ENCODE measurements at places on chromosomes 4 and X.

GRCh38 chr4:148704291-148704690, 262.1 kb upstream of the NR3C2 start:
- DNase-seq, result no peak

DNA sequence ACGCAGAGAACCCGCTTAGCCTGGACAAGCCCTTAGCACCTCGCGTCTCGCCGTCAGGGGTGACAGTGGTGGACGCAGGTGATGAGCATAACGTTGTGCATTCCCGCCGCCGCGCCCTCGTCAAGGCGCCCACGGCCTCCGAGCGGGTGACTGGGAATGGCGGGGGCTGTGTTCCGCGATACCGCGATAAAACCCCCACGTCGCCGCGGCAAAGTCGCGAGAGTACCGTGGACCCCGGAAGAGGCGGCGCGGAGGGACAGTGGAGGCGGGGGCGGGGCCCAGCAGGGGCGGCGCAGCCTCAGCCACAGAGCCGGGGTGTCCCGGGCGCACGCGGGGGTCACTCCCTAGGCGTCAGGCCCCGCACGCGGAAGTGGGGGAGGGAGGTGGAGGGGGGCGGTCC, 53.8 kb downstream of the ZFYVE28 start:
- peak; percentile 61 for DNase-seq

- no peak for DNase-seq
Observed at GRCh38 chr4:56480691-56481090, 13.3 kb downstream of the SRP72 start.

DNA sequence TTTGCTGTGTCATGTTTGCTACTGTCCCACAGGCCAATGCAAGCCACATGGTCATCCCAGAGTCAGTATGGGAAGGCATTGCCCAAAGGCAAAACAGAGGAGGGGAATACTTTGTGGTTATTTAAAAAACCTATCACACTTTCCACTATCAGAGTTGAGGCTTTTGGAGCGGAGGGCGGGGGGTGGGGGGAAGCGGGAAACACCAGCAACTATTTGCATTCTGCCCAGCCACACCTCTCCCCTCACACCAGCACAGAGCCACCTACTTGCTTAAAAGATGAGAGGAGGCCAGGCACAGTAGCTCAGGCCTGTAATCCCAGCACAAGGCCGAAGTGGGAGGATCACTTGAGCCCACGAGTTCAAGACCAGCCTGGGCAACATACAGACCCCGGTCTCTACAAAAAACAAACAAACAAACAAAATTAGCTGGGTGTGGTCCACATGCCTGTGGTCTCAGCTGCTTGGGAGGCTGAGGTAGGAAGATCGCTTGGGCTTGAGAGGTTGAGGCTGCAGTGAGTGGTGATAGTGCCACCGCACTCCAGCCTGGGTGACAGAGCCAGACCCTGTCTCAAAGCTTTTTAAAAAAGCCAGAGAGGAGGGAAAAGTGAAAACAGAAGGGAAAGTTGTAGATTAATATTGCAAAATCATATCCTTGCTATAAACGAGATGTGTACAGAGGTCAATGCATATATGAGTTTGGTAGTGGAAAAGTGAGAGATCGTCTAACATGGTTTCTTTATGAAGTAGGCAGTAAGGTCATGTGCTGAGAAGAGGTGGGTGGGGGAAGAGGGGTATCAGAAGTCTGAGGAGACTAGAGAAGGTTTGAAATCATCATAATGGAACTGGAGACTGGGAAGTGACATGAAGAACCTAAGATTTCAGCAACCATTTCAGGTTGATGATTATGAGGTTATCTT, 1.9 kb upstream of the CHST7 start:
- no peak for DNase-seq

DNA sequence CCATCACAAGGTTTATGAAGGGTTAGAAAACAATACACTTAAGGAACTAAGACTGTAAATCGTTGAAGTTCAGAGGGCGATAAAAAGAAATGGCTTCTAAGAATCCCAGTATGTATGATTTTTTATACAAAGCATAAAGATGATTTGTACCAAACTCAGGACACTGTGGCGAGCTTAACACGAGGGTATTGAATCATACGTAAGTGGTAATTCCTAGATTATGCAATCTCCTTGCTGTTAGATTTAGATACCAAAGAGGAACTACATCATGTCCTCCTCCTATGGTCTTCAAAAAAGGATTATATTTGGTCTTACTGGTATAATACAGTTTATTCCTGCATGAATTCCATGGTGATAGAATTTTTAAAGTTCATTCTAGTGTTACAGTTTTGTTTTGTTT, 23.9 kb downstream of the NFKB1 start:
- DNase-seq, result peak; percentile 51

- DNase-seq, result no peak
Observed at GRCh38 chr4:137961051-137961438, 281.1 kb downstream of the SLC7A11 start.

- DNase-seq, result no peak
Observed at GRCh38 chrX:133586443-133586842, 171.2 kb upstream of the GPC4 start.

DNA sequence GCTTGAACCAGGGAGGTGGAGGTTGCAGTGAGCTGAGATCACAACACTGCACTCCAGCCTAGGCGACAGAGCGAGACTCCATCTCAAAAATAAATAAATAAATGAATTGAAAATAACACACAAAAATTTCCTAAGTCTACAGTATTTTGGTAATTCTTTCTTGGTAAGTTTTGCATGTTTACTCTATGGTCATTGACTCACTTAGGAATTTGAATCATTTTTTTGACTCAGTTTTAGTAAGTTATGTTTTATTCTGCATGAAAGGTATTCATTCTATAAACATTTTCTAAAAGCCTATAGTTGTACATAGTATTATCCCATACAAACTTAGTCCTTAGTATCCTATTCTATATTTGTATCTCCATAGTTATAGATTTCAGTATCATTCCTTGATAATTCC, 772.9 kb upstream of the SLIT2 start:
- peak; percentile 29 for DNase-seq

GRCh38 chrX:74250574-74250973, 53.4 kb upstream of the ZCCHC13 start:
- DNase-seq, result no peak

DNA sequence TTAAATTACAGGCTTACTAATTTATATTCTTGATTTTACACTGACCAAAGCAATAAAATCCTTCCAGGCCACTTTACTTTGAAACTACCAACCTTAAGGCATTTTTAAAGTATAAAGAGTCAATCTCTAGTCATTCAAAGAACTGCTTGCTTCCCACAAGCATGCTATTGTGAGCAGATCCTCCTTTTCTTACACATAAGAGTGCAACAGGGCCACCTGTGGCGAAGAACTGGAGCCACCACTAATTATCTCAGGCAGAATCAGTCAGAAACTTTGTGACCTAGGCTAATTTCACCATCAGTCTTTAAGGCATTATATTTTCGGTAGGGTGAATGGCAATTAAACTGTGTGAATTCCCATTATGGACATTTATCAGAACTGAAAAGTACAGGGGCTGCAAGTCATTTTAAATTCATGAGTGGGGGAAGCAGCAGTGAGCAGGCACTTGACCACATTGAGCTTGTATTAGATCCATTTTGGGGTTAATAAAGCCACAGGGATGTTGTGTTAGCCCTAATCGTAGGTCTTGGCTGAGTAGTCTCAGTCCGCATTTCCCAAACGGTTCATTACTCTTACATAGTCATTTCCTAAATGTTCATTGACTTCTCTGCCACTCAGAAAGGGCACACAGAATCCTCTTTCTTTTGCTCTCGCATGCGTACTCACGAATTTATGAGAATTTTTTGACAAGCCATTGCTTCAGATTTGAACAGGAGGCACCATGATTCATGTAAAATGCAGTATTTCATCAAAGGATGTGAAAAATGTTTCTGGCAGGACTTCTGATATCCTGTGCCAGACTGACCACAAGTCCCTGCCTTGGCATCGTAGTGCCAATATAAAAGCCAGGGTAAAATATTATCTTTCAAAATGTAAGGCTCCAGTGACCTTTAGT, 39.8 kb downstream of the NPY2R start:
- peak; percentile 8 for DNase-seq

GRCh38 chr4:6097581-6097980, 79.3 kb upstream of the C4orf50 start:
- DNase-seq, result no peak

- DNase-seq, result no peak
Observed at GRCh38 chr4:73487233-73487632, 5.7 kb downstream of the AFM start.

- no peak for DNase-seq
Observed at GRCh38 chr4:26173619-26174018, 147.2 kb upstream of the RBPJ start.

DNA sequence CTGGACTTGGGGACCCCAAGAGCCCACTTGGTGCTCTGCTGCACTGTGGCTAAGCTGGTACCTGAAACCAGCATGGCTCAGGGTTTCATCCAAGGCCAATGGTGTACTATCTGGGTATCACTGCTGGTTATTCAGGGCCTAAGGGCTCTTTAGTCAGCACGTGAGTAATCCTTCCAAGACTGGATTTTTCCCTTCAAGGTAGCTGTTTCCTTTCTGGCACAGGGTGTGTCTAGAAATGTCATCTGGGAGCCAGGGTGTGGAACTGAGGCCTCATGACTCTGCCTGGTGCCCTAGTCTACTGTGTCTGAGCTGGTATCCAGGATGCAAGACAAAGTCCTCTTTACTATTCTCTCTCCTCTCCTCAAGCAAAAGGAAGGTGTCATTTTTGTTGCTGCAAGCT, 99.0 kb upstream of the QRFPR start:
- DNase-seq, result no peak

GRCh38 chr4:3484057-3484973, 21.2 kb downstream of the DOK7 start:
- no peak for DNase-seq

DNA sequence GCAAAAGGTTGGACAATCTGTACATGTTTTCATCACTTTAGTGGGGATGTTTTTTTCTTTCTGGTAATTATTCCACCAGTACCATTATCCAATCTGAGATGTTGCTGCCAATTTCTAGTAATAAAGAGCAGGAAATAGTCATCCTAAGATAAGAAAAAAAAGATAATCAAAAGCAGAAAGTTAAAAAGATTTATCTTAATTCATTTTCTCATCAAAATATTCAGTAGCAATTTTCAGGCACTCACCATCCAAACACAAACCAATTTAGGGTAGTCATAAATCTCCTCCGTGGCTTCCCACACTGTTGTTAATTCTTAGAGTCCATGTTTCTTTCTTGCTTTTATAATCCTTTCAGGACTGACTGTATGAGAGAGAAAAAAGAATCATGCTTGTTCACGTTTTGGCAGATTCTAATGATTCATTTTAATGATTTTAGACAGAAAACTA, 263.7 kb upstream of the UGT8 start:
- no peak for DNase-seq

DNA sequence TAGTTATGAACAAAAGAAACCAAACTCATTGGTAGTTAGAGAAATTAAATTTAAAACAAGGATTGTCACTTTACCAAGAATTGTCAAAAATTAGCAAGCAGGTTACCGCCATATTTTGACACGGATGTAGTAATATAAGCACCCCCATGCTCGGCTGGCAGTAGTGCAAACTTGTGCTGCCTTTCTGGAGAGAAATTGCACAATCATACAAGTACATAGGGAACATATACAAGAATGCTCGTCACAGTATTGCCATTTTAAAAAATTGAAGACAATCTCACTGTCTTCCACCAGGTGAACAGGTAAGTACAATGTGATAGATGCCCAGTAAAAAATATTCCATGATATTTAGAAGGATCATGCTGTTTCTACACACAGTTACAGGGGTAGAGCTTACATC, 55.6 kb upstream of the SLC39A8 start:
- no peak for DNase-seq

GRCh38 chr4:15065516-15065915, 63.2 kb downstream of the CPEB2 start:
- DNase-seq, result no peak
